ENCODE measurements at places on chromosomes 2 and 18. TPM values are rescaled to one million over a fixed set of nuclear protein-coding genes. Genes with fewer than 3 reads are reported as not detected.

- no peaks in the 10 kb centered on the region for H3K36me3 ChIP-seq
- no peak overlapping the region for H3K27ac ChIP-seq
- no peak overlapping the region for H3K4me3 ChIP-seq
- H3K27me3 ChIP-seq, result no peaks in the 10 kb centered on the region
- no peak for DNase-seq
These were observed 55.9 kb downstream of the FAM178B start for GRCh38 chr2:96930351-96931010.

CPO gene
- 13.5 TPM for total RNA-seq

- H3K4me1 ChIP-seq, result peaks cover 9% of the 10 kb centered on the region
- peak; percentile 65 for DNase-seq
- no peaks in the 10 kb centered on the region for H3K27me3 ChIP-seq
These were observed 710 bp upstream of the TMSB10 start for GRCh38 chr2:84904717-84905174.

GRCh38 chr18:61892683-61893308 is at the start of gene RNF152:
RNF152 (minus strand) TSS chr18:61893007; CDS start chr18:61816463, 76,544 bp downstream.
- no peaks in the 10 kb centered on the region for H3K27me3 ChIP-seq
- H3K36me3 ChIP-seq, result no peaks in the 10 kb centered on the region
- peak within 1 kb of the TSS; percentile 3 for H3K4me3 ChIP-seq
- peak; percentile 50 for DNase-seq
- no peak within 1 kb of the TSS for H3K27ac ChIP-seq

HRH4 gene
- total RNA-seq, result 0.06 TPM

DNA sequence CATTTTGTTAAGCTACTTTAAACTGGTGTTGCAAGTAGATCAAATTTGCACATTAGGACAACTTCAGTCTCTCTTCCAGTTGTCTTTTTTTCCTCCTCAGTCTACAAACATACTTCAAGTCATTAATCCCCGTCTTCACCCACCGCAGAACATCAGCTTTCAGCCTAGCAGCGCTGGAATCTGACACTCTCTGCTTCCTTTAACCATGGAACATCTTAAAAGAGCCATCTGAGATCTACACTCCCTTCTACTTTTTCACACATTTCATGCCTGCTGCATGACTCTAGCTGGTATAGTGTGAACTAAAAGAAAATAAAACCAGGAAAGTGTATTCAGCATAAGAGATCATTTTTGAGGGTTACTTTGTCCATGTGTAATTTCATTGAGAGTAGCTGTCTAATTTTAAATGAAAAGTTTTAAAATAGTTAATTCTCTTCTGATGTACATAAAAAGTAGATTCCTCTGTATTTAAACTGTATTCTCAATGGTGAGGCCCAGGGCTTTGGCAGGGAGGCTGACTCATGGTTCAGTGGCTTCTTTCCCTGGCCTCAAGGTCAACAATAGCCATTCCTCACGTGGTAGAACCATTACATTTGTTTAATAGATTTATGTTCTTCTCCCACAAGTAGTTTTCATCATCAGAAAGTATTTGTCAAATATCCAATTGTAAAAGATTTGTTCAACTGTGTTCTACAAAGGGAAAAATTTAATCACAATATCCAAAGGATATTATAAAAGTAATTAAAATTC is 16.5 kb downstream of the SGPP2 start:
- H3K27ac ChIP-seq, result peak overlapping the region; percentile 38
- no peak overlapping the region for H3K4me3 ChIP-seq
- no peaks in the 10 kb centered on the region for H3K27me3 ChIP-seq
- DNase-seq, result peak; percentile 83

RNF144A gene
- total RNA-seq, result 60.3 TPM

DNA sequence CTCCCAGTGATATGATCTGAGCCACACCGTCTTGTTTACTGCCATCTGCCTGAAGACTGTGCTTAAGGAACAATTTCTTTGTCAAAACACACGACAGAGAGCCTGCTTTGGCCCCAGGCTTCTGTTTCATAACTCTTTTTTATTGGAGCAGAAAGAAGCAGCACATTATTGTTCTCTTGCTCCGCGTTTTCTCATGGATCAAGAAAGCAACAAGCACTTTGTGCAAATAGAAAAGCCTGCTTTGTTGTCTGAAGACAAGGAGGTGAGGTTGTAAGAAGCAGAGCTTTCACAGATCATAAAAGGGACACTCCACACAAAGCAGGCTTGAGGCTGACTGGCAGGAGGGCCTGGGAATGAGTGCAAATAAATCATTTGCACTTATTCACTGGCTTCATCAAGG is 118.3 kb upstream of the FAM136A start:
- H3K36me3 ChIP-seq, result no peaks in the 10 kb centered on the region
- H3K27ac ChIP-seq, result no peak overlapping the region
- no peaks in the 10 kb centered on the region for H3K27me3 ChIP-seq
- no peak for DNase-seq

TSPYL6 gene
- total RNA-seq, result not detected

- H3K27me3 ChIP-seq, result peaks cover 10% of the 10 kb centered on the region
These were observed 1.8 kb downstream of the DCC start for GRCh38 chr18:52341608-52342381.

DNA sequence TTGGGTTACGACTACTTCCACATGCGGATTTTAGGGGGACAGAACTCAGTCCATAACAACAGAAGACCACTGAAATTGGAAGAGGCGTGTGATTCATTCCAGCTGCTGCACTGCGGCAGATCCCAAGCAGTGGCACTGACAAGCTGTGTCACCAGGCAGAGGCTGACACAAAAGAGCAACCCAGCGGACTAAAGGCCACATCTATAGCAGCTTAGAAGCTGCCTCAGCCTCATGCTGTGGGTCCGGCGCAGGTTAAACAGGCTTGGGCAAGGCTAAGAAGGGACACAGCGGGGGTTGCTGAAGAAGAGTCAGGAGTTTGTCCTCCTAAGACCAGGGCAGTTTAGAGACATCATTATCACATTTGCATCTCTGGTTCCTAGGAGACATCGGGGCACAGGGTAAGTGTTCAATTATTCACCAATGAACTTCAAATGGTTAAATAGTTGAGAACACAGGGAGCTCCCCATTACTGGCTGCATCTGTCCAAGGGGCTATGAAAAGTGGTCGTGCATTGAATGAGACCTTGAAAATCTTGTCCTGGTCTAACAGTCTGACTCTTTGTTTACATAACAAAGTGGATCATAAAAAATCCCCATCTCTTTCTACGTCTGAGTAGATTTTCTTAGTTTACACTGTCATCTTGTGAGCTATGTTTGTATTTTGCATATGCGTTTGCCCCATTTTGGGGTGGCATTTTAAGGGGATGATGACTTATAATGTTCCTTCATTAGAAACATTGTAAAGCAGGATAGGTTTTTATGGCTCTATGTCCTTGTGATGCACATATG is 162.3 kb upstream of the TRIB2 start:
- H3K27ac ChIP-seq, result no peak overlapping the region
- H3K36me3 ChIP-seq, result no peaks in the 10 kb centered on the region
- DNase-seq, result no peak

LTBP1 gene
- total RNA-seq, result 14.6 TPM

DNA sequence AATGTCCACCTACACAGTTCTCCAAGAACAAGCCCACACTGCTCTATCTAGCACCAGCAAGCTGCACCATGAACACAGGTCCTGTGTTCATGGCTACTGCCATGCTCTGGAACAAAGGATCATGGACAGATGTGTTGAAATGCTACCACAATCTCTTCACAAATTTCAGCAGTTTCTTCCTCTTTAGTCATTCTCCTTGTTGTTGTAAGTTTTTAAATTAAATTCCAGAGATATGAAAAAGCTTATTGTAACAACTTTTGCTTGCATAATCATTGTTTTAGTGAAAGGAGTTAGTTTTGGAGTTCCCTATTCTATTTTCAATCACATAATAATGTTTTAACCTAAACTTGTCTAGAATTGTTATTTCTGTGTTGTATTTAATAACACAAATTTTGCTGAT is 17.2 kb upstream of the NAPG start:
- H3K27me3 ChIP-seq, result no peaks in the 10 kb centered on the region
- no peak overlapping the region for H3K27ac ChIP-seq

SLC35G4 gene
- not detected for total RNA-seq

DNA sequence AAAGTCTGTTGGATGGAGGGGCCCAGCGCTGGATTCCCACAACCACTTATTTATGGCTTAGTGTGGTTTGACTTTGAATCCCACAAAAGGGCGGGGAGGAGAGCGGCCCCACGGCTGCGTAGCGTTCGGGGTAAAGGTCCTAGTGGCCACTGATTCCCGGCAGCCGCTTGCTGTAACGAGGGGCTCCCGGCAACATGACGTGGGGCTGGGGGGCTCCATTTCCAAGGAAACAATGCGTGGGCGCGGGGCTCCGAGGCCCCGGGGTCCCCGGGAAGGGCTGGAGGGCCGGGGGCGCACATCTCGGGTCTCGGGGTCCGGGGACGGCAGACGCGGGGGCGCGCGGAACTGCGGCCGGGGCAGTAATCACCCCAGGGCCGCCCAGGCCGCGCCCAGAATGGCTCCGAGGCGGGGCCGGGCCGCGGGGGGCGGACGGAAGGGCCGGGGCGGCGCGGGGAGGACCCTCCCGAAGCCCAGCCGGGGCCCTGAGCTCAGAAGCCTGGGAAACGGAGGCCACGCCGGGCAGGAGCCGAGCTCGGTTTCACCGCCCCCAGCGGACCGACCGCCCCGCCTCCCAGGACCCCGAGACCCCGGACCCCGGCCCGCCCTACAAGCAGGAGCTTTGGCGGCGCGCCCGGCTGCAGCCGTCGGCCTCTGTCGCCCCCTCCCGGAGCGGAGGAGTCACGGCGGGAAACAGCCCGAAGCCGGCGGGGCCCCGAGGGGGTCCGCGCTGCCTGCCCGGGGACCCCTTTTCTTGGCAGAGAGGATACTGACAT is 11.9 kb upstream of the MLPH start:
- DNase-seq, result peak; percentile 76
- H3K36me3 ChIP-seq, result no peaks in the 10 kb centered on the region
- H3K4me3 ChIP-seq, result peak overlapping the region; percentile 95
- H3K27ac ChIP-seq, result peak overlapping the region; percentile 84

CXCR4 gene
- 40.8 TPM for total RNA-seq
